ENCODE measurements at places on chromosomes 6 and 20.
A peak's percentile ranks its signal among the peaks of the same experiment; 100 is the strongest.

GRCh38 chr6:125747589-125748405, 1.6 kb upstream of the HEY2 start:
- DNase-seq = no peak

- no peak for DNase-seq
These were observed 307.1 kb upstream of the FLRT3 start for GRCh38 chr20:14644306-14645097.

- DNase-seq = no peak
These were observed 162.5 kb downstream of the CD83 start for GRCh38 chr6:14280006-14280510.

DNA sequence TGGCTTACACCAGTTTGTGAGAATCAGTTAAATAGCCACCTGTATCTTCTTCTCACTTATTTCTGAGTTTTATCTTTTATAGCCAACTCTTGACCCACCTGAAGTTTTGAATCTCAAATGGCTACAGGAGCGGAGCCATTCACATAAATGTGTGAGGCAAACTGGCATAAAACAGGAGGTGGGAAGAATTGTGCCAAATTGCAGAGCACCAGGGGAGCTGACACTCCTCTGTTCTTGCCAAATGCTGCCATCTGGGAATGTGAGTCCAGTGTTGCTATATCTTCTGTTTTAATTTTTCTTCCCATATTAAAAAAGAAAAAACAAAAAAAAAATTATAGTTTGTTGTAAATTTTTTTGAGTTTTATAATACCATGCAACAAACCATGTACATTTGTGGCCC, 17.0 kb upstream of the RNF146 start:
- no peak for DNase-seq

DNA sequence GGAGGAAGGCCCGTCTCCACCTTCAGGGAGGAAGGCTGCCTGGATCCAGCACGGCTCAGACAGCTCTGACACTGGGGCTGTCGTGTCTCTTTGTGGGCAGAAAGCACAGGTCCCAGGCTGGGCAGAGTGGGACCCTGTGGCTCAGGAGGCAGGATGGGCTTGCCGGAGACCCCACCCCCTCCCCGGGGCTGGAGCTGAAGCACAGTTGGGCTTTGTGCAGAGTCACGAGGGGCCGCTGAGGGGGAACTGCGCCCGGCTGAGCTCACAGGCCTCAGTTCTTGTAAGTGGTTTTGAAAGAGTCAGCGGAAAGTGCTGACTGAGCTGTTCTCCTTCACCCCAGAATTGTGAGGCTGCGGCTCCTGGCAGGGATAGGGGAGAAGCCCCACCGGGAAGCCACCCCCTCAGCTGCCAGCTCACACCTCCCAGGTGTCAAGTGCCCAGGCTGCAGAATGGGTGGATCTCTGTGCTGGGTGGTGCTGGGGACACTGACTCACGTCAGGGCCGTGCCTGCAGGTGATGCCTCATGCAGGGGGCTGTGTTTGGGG, 145.5 kb upstream of the RNF24 start:
- no peak for DNase-seq

DNA sequence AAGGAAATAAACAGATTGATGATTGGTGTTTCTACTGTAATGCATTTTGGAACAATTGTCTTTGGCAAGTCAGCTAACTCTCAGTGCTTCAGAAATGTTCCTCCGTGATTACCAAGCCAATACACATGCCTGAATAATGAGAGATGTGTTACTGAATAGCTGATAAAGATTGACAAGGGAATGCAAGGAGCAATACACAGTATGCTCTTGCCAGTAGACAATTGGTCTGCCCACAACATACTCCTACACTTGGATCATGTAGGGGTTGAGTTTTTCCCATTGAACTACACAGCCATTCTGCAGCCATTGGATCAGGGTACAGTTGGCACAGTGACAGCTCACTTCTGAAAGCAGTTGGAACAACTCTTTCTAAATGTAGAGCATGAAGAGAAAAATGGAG, 5.6 kb upstream of the GJB7 start:
- no peak for DNase-seq

GRCh38 chr6:42260972-42261371, 43.3 kb upstream of the MRPS10 start:
- no peak for DNase-seq

GRCh38 chr6:39225543-39225942, 3.7 kb downstream of the KCNK5 start:
- no peak for DNase-seq

- no peak for DNase-seq
These were observed 85.6 kb downstream of the SNX5 start for GRCh38 chr20:17882834-17883591.

GRCh38 chr6:64170316-64170715, 534.7 kb downstream of the PHF3 start:
- DNase-seq = no peak

DNA sequence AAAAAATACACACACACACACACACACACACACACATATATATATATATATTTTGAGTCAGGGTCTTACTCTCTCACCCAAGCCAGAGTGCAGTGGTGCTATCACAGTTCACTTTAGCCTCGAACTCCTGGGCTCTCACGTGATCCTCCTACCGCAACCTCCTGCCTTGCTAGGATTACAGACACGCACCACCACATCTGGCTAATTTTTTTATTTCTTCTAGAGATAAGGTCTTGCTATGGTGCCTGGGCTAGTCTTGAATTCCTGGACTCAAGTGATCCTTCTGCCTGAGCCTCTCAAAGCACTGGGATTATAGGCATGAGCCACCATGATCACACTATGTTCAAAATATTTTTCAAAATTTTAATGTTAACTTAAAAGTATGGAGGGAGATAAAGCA, 43.5 kb downstream of the NUP153 start:
- no peak for DNase-seq

DNA sequence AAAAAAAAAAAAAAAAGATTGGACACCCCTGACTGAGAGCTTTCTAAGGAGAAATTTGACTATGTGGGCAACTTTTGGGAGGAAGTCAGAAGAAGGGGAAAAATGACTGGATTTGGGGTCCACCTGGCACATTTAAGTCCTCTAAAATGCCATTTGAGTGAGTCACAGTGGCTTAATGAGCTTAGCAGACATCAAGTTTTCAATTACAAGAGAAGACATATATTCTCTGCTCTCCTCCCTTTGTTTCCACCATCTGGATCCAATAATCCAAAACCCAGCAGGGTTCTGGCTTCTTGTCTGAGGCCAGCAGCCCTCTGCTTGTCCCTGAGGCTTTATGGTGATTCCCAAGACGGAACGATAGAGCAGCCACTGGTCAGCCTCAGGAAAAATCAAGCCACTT, 6.9 kb downstream of the PI3 start:
- DNase-seq = no peak

- no peak for DNase-seq
These were observed 9.2 kb downstream of the CST3 start for GRCh38 chr20:23628402-23629016.

DNA sequence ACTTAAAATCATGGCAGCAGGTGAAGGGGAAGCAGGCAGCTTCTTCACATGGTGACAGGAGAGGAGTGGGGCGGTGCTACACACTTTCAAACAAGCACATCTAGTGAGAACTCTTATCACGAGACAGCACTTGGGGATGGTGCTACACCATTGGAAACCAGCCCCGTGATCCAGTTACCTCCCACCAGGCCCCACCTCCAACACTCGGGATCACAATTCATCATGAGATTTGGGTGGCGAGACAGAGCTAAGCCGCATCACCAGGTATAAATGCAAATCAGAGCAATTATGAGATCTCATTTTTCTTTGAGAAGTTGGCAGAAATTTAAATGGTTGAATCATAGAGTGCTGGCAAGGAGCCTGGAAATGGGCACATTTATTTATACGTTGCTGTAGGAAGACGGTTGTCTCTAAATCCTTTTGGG, 31.4 kb downstream of the IGF2R start:
- no peak for DNase-seq

DNA sequence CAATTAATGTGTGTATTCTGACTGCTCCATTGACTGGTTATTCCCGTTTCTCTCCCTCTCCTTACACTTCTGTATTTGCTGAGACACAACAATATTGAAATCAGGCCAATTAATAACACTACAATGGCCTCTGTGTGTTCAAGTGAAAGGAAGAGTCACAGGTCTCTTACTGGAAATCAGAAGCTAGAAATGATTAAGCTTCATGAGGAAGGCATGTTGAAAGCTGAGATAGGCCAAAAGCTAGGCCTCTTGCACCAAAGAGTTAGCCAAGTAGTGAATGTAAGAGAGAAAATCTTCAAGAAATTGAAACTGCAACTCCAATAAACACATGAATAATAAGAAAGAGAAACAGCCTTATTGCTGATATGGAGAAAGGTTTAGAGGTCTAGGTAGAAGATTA, 489.5 kb upstream of the CITED2 start:
- no peak for DNase-seq

DNA sequence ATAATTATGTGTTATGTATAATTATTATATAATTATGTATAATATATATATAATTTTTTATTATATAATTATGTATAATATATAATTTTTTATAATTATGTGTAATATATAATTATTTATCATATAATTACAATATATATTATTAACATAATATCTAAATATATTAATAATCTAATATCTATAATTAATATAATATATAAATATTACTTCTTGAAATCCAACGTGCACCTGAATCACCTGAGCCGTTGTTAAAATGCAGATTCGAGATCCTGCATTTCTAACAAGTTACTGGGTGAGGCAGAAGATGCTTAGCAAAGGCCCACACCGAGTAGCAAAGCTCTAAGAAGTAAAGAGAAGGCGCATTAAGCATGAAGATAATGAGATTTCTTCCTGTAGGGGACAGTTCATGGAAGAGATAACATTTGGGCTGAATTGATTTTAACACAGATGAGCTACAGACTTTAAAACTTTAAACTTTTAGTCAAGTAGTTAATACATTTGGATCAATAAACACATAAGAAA, 406.4 kb upstream of the PLCB4 start:
- no peak for DNase-seq

- DNase-seq = no peak
These were observed 21.6 kb downstream of the RNF8 start for GRCh38 chr6:37375376-37375775.

GRCh38 chr6:85078058-85078457, 313.7 kb upstream of the TBX18 start:
- peak; percentile 39 for DNase-seq

DNA sequence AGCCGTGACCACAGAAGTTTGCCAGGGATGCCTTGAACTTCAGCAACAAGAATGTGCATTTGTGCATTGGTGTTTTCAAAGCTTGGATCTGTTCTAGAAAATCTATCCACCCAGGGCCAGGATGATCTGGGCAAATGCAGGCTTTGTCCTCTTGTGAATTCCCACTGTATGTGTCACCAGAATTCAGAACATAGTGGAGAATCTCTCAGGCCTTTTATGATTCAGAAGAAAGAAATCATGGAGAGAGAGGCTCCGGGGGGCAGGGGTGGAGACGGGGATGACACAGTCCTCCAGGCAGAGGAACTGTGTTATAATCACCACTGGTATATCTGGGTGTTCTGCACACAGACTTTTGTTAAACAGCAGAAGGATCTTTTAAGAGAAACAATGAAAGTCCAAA, 304.1 kb downstream of the CDH4 start:
- DNase-seq = peak; percentile 79

GRCh38 chr6:43396408-43397149, 27.1 kb upstream of the ZNF318 start:
- DNase-seq = no peak

DNA sequence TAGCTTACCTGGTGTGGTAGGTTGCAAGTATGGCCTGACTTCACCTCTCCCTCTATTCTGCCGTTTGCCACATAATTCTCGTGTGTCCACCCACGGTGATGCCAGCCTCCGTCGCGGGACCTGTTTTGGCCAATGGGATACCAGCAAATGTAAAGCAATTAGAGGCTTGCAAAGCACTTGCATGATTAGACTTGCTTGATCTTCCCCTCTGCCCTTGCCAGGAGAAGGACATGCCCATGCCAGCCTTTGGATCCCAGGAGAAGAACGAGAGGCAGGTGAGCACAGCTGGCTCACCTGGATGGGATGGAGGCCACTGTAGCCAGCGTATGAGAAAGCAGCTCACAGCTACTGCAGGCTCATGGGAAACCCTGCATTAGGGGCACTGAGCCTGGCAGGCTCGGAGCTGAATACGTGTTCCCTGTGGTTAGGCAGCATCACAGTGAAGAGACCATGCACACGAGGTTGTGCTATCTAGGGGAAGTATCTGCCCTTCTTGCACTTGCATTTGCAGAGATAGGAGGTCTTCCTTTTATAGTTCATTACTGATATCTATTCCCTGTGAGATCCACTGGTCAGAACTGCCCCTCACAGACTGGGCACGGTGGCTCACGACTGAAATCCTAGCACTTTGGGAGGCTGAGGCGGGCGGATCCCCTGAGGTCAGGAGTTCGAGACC, 62.4 kb downstream of the TMEM242 start:
- no peak for DNase-seq

DNA sequence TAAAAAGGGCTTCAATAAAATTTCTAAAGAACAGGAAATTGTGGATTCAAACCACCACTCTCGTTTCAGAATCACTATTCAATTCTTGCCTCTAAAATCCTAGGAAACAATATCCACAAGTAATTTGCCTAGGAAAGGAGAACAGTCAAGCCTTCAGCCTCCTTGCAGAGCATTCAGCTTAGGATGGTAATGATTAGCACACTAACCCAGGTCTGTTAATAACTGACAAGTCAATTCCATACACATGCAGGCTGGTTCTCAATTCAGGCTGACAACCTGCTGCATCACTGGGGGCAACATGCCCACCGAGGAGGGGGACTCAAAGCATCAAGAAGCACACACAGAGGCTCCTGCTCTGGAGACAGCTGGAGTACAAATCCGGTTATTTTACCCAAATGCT, 57.6 kb downstream of the GMDS start:
- DNase-seq = no peak

GRCh38 chr6:144007478-144008119, 460 bp downstream of the PLAGL1 start:
- no peak for DNase-seq

DNA sequence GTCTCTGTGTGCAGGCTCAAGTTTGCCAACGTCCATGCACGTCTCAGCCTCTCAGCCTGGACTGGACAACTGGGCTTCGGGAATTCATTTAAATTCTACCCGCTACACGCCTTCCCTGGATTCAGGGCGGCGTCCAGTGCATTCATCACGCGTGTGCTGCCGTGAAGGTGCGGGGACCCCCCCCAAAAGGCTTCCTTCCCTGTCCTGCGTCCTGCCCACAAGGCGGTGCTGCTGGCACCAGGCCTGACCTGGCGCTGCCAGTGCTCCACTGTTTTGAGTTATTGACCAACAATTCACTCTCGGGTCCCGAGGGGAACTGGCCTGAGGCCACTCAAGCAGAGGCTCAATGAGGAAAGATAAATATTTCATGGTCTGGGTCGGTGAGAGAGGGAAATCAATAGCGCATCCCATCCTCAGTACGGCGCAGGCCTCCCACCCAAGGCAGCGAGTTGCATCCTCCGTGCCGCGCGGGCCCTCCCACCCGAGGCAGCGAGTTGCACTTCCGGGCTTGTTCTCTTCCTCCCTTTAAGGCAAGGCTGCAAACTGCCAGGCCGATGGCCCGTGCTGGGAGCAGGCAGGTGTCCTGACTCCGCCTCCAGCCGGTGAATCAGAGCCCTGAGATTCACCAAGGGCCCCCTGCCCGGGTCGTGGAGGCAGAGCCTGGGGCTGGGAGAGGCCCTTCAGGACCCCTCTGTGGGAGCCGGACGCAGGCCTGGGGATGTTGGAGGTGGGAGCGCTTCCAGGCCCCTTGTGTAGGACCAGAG, 22.8 kb upstream of the BHLHE23 start:
- no peak for DNase-seq

- DNase-seq = no peak
These were observed 647.8 kb upstream of the SLC35B3 start for GRCh38 chr6:9083108-9083507.

Data from AG04450 (cell line).